ENCODE measurements at places on chromosomes 7 and 10.

- no peak for DNase-seq
These were observed 8.8 kb upstream of the STEAP4 start for GRCh38 chr7:88315522-88315921.

DNA sequence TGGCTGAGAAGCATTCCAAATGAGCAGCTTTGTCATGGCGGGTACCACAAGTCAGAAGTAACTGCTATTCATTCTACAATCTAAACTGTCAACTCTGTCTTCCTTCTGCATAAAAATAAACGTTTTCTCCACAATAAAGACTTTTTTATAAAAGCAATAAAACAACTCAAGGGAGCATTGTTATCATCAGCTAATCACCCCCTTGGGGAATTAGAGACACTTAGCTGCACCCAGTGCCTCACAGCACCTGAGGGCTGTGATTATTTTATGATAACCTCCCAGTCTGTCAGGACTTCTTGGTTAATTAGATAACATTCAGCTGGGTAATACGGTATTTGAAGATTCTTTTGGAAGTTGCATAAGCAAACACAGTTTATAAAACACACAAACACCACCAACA, 155.6 kb downstream of the PPP1R3A start:
- DNase-seq = no peak

DNA sequence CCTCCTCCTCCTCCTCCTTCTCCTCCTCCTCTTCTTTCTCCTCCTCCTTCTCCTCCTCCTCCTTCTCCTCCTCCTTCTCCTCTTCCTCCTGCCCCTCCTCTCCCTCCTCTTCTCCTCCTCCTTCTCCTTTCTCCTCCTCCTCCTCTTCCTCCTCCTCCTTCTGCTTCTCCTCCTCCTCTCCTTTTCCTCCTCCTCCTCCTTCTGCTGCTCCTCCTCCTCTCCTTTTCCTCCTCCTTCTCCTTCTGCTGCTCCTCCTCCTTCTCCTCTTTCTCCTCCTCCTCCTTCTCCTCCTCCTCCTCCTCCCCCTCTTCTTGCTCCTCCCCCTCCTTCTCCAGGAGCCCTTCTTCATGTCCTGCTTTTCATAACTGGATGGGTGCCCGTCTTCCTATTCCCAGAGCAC, 12.2 kb downstream of the PLXNA4 start:
- no peak for DNase-seq

GRCh38 chr10:78426181-78426580, 392.5 kb downstream of the RPS24 start:
- no peak for DNase-seq

DNA sequence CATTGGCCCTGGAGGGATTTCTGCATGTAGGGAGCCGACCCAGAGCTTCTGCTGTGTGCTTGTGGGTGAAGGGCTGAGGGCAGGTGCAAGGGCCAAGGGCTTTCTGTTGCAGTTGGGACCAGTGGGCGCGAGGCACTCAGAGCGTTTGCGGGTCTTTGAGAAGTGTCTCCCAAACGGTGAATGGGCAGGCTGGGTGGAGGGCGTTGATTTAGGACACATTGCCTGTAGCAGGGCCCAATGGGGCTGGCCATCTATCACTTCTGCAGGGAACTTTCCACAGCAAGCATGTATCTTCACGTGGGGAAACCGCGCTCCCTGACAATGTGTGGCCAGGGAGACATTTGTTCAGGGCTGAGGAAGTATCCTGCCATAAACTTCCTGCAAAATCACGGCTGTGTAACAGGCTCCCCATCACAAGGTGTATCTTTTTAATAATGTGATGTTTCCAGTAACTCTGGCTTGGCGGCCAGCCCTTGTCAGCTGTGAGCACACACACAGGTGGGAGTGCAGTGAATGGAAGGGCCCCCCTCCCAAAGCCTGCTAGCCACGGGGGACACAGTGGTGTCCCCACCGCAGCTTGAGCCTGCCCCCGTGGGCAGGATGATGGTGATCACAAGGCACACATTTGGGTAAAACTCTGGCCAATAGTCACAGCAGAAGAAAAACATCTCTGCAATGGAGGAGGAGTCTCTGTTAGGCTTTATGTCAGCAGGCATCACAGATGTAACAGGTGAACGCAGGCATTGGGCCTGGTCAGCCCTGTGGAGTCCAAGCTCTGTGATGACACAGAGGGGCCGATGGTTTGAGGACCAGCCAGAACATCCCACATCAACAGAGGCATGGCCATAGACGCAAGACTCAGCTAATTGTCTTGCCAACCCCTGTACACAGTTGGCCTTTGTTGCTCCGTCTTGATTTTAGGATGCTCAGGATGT, 84.3 kb downstream of the GLRX3 start:
- DNase-seq = no peak

- DNase-seq = no peak
These were observed 12.5 kb upstream of the CH25H start for GRCh38 chr10:89219513-89220218.
